ENCODE measurements at places on chromosomes 12 and 14. TPM values are rescaled to one million over a fixed set of nuclear protein-coding genes. Genes with fewer than 3 reads are reported as not detected.

SLC7A8 gene
- 27.0 TPM for polyA plus RNA-seq

KLRF2 gene
- polyA plus RNA-seq, result not detected

KRT78 gene
- polyA plus RNA-seq, result not detected

ABHD12B gene
- polyA plus RNA-seq, result not detected

DNA sequence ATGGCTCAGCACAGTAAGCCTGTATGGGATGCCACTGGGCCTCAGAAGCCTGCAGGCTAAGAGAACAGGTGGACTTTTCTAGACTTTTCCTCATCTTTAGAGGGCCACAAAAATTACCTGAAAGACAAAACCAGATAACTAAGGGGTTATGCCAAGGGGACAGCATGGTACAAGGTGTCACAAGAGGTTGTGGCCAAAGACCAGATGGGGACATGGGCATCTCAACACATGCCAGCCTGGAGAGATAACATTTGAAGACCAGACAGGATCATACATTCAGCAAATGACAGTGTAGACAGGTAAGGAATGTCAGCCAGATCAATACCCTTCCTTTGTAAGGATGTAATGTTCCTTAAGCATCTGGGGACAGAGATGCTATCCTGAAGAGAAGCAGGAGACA, 8.9 kb upstream of the CRY1 start:
- no peak for DNase-seq

DNA sequence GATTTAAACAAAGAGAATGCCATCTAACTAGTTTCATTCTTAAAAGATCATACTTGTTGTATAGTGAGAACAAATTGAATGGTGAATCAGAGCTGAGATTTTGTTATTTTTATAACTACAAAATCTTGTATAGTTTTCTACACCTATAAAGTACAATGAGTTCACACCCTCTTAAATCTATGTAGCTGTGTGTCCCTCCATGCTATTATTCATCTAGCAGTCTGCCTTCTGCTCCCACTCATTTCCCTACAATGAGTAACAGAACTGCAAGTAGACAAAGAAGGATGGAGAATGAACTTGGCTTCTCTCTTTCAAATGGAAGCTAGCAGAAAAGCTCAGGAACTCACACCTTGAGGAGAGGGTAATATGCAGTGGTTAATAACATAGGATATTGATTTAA, 7.1 kb downstream of the IFNG-AS1 start:
- DNase-seq, result no peak

Data from mammary epithelial cell (primary cell).